NCI-H1436 treated with DMSO at 0.1 percent for 48 hours (cell line): ENCODE measurements at places on chromosomes 7 and 10.

DNA sequence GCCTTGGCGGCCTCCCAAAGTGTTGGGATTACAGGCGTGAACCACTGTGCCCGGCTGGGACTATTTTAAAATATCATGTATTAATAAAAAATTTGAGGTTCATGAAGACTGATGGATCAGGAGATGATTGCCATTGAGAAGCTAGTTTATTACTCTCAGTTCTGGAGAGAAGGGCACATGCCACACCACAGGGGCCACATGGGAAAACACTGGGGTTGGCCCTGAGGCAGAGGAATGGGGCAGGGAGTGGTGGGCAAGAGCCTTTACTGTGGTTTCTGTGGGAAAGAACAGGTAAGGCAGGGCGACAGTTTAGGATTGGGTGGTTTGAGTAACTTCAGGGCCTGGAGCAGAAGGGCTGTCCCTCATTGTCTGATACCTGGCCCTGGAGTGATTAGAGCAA, 6.8 kb upstream of the TBRG4 start:
- no peak for DNase-seq

GRCh38 chr10:128734161-128734560, 607.9 kb upstream of the MKI67 start:
- DNase-seq = no peak

- DNase-seq = no peak
Observed at GRCh38 chr10:22851865-22852239, 76.0 kb upstream of the ARMC3 start.

DNA sequence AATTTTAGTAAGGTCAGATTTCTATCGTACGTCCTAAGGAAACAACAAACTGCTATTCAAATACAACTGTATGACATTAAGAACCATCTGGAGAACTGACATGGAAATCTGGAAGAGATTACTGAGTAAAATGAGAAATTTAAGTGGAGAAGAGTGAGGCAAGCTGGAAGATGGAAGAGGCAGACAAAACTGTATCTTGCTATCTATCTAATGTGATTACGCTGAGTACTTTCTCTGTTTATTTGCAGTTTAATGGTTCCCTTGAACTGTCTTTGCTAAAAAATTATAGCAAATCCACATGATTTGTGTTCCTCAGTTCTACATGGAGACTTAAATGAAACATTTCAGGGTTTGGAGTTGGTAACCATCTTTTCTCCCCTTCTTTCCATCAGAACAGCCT, 927.1 kb upstream of the MBL2 start:
- DNase-seq = no peak

DNA sequence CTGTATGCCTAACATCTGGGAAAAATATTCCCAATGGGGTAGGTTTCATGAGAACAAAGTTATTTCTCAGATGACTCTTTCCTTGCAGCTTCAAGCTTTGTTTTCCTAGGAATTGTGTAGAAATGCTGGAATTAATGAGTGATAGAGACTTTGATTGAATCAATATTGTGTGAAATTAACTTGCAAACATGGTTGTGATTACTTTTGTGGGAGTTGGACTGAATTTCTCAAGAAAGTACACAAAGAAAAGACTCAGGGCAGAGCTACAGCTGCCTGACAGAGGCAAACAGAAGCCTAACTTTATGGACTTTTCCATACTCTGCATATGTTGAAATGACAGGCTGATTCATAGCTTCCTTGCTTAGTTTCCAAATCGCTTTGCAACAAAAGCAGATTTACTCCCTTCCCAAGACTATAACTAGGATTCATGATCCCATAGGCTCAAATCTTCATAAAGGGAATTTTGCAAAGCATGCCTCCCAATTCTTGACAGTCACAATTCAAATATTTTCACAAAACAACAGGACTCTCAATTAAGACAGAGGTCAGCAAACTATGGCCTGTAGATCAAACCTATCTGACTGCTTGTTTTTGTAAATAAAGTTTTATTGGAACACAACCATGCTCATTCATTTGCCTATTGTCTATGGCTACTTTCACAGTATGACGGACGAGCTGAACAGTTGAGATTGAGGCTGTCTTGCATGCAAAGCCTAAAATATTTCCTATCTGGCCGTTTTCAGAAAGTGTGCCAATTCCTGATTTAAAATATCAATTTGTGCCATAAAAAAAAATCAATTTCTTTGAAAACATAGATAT, 27.6 kb downstream of the NRP1 start:
- DNase-seq = no peak
